CD4-positive, alpha-beta T cell treated with Interleukin-15 for 4 hours (primary cell): ENCODE measurements at places on chromosomes 4 and X.

- DNase-seq = no peak
These were observed 262.2 kb downstream of the SLC7A11 start for GRCh38 chr4:137979938-137980337.

- DNase-seq = peak; percentile 69
These were observed 10.4 kb downstream of the SLC9B1 start for GRCh38 chr4:103008875-103009729.

DNA sequence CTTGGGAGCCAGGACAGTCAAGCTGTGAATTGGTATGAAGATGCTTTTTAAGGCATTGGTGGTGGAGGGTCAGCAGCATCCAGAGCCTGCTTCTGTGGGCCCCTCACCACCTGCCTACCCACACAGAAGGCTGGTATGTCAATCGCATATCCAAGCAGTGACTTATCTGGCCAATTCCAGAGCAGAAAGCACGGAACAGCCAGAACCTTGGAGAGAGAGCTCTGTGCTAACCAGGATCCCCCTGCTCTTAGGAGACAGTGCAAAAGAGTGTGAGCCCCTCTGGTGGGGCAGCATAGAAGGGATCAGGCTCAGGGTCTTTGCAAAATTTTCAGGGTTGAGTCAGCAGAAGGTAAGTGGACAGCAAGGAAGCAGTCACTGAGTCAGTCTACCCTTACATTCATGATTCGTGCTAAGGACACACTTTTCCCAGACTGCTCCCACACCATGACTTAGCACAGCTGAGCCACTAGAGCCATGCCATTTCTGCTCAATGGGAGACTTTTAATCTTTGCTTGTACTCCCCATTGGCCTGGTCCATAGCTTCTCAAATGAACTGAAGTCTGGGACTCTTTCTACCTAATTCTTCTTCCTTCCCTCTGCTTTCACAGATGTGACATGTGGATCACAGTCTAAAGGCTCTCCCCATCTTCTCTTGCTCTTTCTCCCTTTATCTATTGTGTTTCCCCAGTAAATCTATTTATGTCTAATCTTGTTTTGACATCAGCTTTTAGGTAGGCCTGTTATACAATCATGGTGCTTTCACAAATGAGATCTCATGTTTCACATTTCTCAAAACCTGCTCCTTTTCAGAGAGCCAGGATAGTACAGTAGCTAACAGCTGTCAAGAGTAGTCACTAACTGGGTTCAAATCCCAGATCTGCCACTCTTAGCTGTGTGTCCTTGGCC lies 20.0 kb downstream of the MORF4L2 start:
- DNase-seq = no peak

DNA sequence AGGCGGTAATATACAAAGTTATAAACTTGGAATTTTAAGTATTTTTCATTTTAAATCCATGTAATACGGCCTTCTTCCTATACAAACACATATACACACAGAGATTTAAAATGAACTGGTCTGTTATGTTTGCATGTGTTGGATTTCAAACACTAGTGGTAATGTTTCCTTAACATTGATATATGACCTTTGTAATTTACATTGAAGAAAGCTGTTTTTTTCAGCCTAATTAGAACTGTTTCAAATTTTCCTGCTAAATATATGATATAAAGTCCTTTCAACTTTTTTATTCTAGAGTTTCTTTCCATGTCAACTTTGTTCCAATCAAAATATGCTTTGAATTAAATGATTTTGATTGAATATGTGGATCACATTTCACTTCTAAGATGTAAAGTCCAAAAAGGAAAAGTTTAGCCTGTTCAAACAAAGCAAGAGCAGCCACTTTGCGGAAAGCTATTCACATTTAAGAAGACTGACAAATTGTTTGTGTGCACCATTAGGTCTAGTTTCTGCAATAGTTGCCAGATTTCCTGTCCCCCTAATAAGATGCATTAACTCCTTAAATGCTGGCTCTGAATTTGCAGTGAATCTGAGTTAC lies 226.0 kb upstream of the MAB21L2 start:
- no peak for DNase-seq

- DNase-seq = no peak
These were observed 185.0 kb upstream of the GPRIN3 start for GRCh38 chr4:89492581-89493071.

GRCh38 chrX:152913346-152913745 lies 15.5 kb downstream of the ZNF185 start:
- DNase-seq = no peak

DNA sequence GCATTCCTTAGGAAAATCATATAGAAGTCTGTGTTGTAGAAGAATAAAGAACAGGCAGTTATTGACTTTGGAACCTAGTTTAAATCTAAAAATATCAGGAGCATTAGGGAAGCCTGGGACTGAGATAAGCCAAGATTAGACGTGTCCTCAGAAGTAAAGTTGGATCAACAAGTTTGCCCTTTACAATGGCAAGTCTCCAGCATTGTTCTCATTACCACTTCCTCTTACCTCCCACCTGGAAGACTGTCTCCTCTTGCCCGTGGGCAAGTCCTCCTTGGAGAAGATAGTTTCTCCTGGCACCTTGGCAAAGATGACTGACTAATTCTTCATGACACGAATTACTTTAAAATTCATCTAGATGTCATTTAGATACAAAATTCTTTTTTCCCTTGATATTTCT lies 37.8 kb downstream of the CNKSR2 start:
- DNase-seq = no peak

- DNase-seq = no peak
These were observed 42.4 kb upstream of the ARHGEF6 start for GRCh38 chrX:136823175-136823574.

DNA sequence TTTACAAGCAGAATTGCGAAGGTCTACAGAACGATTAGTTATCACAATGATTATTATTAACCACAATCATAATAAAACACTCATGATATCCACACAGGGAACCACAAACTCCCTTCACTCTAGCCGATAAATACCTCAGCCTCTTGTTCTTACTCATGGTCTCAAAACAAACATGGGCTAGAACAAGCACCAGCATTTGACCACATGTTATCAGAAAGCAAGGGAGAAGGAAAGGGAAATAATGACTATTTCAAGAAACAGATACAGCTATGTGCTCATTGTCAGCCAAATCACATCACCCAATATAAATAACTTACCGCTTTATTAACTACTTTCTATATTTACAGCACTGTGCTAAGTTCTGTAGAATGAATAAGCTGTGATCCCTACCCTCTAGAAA lies 663.2 kb upstream of the HTR2C start:
- DNase-seq = no peak

GRCh38 chr4:185215261-185215660 lies 5.9 kb downstream of the SNX25 start:
- no peak for DNase-seq
